Suppressor macrophage treated with lipopolysaccharide for 4 hours (primary cell): ENCODE measurements at places on chromosomes 13 and 19.

DNA sequence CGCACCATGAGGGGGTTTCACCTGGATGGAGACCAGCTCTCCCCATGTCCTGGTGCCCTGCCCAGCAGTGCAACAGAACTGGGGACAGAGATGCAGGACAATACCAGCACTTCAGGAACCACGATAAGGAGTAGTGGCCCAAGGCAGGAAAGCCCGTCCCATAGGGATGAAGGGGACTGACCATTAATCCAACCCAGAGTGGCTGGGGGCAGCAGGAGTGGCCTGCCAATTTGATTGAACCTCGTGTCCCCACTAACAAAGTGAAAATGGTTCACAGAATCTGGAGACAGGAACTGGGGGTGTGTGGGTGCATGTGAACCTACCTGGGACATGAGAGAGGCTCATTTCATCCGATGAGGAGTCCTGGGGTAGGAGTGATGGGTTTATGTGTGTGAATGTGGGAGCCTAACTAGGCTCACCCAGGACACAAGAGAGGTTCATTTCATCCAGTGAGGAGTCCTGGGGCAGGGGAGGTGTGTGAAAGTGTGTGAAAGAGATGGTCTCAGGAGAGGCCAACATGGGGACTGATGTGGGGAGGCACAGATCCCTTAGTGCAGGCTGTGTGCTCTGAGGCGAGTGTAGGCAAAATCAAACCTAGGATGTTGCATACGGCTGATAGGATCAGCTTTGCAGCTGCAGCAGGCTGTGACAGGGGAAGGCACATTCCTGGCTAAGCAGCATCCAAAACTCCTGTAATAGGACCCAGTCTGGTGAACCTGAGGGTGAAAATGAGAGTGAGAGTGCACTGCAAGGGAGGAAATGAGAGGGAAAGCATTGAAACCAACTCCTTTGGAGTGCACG, 98.2 kb downstream of the ZNF429 start:
- no peak for DNase-seq

- DNase-seq: no peak
Observed at GRCh38 chr19:12837225-12837624, 1.1 kb upstream of the MAST1 start.

DNA sequence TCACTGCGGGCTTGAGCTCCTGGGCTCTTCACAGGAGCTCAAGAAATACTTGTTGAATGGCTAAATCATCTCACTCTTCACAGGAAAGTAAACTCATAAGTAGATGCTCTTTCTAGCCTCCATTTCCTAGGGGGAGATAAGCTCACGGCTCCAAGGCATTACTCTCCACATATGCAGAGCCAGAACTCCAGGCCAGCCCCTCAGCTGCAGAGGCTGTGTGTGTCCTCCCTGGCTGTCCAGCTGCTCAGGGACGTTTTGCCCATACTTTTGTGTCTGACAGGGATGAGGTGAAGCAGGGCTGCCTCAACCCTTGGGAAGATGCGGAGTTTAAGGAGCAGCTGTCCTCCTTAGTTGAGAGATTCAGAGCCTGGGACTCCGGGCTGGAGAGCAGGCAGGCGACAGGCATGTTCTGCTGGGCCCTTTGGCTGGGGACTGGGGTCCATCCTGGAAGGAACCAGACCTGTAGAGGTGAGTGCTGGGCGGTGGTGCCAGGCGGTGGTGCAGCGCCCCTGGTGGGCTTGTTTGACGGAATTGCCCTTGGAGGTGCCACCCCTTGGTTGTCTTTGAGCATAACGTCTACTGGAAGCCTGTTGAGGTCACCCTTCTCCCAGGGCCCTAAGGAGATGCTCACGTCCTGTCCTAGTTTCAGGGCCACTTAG, 20.5 kb upstream of the SLC15A1 start:
- no peak for DNase-seq

- no peak for DNase-seq
Observed at GRCh38 chr19:54233941-54234340, 8.6 kb downstream of the LILRA6 start.

DNA sequence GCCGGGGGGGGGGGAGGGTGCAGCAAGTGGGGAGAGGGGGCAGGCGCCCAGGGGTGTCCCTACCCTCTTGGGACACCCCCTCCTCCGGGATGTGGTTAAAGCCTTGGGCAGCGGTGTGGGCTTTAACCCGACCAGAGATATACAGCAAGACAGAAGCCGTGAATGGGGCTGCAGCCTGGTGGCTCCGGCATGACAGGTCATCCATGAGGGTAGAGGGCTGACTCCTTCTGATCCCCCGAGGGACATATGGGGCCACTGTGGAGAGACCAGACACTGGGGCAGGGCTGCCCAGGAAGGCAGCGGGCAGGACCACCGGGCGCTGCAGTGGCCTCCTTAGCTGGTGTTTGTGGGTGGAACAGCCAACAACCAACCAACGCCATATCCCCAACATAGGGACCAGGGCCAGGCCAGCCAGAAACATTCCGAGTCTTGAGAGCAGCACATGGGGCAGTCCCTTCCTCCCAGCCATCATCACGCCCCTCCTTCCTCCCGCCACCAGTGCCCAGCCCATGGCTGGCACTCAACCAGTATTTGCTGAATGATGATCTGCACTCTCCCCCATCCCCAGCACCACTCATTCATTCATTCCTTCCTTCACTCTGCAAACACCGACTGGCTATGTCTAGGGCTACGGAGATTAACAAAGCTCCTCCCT, 18.2 kb downstream of the ELAVL1 start:
- no peak for DNase-seq

- DNase-seq: no peak
Observed at GRCh38 chr19:3684817-3685410, 15.4 kb downstream of the PIP5K1C start.

DNA sequence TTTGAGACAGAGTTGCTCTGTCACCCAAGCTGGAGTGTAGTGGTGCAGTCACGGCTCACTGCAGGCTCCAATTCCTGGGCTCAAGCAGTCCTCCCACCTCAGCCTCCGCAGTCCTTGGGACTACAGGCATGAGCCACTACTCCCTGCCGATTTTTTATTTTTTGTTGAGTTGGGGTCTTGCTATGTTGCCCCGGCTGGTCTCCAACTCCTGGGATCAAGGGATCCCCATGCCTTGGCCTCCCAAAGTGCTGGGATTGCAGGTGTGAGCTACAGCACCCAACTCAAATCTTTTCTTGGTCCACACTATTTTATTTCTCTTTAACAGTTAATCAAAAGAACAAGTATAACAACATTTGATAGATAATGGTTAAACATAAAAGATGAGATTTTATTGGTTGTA, 7.5 kb downstream of the CCNE1 start:
- no peak for DNase-seq

GRCh38 chr13:46964789-46965527, 68.1 kb upstream of the HTR2A start:
- peak; percentile 58 for DNase-seq

- DNase-seq: peak; percentile 90
Observed at GRCh38 chr19:51771376-51772130, 10.6 kb downstream of the FPR2 start.

DNA sequence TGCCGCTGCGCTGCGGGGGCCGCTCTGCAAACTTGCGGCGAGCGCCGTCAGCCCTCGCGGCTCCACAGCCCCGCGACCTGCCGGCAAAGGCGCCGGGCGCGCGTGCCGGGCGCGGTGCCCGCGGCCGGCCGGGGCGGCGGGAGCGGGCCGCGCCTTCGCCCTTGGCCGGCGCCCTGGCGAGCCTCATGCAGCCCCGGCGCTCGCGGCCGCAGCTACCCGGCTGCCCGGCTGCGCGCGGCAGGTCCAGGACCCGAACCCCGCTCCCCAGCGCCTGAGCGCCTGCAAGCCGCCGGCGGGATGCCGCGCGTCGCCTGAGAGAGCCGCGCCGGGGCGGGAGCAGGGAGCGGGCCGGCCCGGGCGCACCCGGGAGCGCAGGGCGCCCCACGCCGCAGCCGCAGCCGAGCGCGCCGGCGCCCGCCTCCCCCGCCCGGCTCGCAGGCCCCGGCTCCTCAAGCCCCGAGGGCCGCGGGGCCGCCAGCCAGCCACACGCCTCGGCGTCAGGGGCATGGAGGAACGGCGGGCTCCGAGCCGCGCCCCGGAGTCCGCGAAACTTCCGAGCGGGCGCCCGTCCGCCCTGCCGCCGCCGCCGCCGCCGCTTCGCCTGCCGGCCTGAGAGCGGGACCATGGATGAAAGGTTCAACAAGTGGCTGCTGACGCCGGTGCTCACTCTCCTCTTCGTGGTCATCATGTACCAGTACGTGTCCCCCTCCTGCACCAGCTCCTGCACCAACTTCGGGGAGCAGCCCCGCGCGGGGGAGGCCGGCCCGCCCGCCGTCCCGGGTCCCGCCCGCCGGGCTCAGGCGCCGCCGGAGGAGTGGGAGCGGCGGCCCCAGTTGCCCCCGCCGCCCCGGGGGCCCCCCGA, 564 bp downstream of the HS6ST3 start:
- peak; percentile 6 for DNase-seq

- DNase-seq: no peak
Observed at GRCh38 chr13:51797664-51798488, 6.1 kb downstream of the DHRS12 start.

GRCh38 chr19:18586306-18586705, 2.3 kb upstream of the REX1BD start:
- DNase-seq: peak; percentile 74

- no peak for DNase-seq
Observed at GRCh38 chr19:40303765-40304164, 18.6 kb upstream of the AKT2 start.

- no peak for DNase-seq
Observed at GRCh38 chr19:5850743-5851293, 431 bp downstream of the FUT3 start.

DNA sequence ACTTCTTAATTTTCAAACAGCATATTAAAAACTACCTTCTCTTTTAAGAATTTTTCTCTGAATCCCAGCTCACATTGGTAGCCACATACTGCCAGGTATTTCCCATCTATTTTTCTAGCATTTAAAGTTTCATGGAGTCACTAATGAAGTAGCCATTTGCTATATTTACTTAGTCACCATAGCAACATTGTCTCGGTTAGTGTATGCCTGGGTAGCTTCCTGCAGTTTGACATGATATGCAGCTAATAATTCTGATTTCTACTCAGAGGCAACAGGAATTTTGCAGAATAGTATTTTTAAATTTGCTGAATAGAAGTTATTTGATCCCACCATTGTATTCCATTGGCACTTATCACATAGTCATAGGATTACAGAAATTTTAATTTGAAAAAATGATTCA, 30.9 kb upstream of the KCTD4 start:
- no peak for DNase-seq

DNA sequence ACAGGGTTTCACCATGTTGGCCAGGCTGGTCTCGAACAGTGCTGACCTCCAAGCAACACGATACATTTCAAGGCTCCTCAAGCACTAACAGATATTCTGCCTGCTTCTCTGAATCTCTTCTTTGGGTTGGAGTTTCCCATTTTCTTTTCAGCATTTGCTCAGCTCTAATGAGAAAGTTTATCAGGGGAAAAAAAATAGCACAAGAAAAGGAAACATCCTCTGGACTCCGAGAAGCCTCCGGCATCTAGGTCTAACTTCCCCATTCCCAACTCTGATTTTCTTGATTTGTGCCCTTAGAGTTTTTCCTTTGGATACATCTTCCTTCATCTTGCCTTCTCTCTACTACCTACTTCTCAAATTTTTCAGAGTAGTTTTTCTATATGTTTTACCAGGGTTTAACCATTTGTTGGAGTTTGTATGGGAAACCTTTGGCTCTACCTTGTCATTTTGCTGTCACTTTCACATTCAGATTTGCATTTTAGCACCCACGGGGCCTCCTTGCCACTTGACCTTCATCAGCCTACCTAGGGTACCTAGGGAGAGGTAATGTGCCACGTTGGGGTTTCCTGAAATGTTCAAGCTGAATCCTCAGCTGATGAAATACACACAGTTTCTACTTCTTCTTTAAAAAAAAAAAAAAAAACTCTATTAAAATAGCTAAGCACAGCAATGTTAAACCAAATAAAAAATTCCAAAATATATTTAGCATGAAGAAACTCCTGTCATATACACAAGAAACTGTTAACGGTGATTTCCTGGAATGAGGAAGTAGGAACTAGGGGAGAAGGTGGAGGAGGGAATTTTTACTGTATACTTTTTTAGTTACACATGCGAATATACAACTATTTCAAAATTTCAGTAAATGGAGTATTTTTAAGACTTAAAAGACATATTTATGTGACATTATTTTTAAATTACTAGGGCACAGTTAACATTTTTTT, 5.1 kb upstream of the USP12 start:
- peak; percentile 60 for DNase-seq

DNA sequence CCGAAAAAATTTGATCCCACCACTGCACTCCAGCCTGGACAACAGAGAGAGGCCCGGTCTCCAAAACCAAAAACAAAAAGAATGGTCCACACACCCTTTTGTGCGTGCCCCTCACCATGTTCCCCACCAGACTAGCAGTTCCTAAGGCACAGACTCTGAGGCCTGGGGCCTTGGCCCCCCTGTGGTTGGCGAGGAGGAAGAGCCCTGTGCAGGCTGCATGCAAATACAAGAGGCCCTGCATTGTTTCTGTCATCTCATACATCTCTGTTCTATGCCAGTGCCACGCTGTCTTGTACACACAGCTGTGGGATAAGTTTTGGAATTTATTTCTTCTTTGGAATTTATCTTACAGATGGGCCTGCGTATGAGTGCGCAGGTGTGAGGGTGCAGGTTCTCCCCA, 4.7 kb upstream of the YJEFN3 start:
- DNase-seq: no peak

GRCh38 chr19:40320558-40320935, 27.6 kb downstream of the C19orf47 start:
- DNase-seq: no peak

DNA sequence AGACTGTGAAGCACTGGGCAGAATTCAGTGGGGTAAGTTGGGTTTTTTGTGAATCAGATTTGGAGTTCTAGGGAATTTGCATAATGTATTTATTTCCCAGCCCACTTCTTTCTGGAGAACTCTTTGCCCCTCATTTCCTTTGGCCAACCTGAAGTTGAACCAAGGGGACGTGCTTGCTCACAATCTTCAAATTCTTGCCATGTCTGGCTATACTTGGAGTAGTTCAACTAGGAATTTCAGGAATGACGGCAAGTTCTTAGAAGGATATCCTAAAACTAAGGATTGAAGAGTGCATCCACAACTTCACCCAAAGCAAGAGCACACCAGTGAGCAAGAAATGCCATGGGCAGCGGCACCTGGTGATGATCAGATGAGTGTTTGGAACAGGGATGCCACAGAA, 88.5 kb downstream of the TEX26 start:
- no peak for DNase-seq

DNA sequence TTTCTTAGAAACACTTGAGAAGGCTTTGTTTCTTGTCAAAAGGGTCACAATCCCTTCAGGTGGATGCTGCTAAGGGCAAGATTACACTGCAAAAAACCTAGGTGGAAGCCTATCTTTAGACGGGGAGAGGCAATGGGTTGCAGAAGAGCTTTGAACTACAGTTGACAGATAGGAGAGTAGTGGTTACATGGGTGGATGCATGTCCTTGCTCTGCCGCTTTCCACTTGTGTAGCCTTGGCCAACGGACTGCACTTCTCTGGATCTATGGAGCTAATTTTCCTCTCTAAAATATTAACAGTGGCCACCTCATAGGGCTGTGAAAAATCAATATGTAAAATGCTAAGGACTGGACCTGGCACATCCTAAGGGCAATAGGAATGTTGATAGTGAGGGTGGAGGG, 980 bp downstream of the BCKDHA start:
- DNase-seq: no peak
